ENCODE measurements at places on chromosomes 16 and 17.

GRCh38 chr17:64630309-64631223, 31.5 kb downstream of the SMURF2 start:
- no peak for DNase-seq

- DNase-seq = no peak
These were observed 2.2 kb downstream of the TEX2 start for GRCh38 chr17:64260886-64261285.

- DNase-seq = no peak
These were observed 2.2 kb upstream of the ARL4D start for GRCh38 chr17:43396491-43397060.

- DNase-seq = no peak
These were observed 190.2 kb downstream of the PRKCA start for GRCh38 chr17:66492561-66493005.

DNA sequence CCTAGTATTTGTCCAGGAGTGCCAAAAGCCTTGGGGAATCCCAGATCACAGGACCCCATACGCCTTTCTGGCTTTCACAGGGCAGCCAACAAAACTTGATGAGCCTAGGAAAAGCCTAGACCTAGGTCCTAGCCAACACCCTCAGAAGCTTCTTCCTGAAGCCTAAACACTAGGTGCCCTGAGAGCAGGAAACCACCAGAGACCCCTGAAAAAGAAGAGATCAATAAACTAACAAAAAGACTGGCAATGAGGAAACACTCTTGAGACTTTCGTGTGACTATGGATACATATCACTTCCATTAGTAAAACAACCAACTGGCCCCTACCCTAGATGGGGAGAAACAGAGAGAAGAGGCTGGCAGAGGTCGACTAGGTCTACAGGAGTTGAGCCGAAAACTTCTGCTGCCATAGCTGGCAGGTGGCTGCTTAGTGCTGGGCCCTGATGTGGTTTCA, 1.2 kb downstream of the ORMDL3 start:
- no peak for DNase-seq

- no peak for DNase-seq
These were observed 131.9 kb downstream of the NPIPB5 start for GRCh38 chr16:22642416-22643088.

DNA sequence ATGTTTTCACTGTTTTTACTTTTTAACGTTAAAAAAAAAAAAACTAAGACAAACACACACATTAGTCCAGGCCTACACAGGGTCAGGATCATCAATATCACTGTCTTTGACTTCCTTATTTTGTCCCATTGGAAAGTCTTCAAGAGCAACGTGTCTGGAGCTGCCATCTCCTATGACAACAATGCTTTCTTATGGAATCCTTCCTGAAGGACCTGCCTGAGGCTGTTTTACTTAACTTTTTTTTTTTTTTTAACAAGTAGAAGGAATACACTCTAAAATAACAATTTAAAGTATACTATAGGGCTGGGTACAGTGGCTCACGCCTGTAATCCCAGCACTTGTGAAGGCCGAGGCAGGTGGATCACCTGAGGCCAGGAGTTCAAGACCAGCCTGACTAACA, 71.8 kb upstream of the BCAR1 start:
- DNase-seq = no peak

DNA sequence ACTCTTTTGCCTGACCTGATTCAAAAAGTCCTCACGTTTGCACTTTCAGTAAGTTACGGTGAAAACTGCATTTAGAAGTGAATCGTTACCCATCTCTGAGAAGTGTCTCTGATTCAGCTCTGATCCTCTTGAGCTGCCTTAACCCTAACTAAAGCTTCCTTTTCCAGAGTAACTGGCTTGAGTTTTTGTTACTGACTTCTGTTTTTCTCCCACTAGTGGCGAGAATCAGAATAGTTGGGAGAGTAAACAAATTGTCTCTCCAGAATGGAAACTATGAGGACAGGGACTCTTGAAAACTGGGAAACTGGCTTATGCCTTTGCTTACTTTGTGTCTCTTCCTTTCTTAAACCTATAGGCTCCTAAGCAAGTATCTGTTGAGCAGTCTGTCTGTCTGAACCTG, 31.3 kb upstream of the KPNB1 start:
- DNase-seq = no peak

DNA sequence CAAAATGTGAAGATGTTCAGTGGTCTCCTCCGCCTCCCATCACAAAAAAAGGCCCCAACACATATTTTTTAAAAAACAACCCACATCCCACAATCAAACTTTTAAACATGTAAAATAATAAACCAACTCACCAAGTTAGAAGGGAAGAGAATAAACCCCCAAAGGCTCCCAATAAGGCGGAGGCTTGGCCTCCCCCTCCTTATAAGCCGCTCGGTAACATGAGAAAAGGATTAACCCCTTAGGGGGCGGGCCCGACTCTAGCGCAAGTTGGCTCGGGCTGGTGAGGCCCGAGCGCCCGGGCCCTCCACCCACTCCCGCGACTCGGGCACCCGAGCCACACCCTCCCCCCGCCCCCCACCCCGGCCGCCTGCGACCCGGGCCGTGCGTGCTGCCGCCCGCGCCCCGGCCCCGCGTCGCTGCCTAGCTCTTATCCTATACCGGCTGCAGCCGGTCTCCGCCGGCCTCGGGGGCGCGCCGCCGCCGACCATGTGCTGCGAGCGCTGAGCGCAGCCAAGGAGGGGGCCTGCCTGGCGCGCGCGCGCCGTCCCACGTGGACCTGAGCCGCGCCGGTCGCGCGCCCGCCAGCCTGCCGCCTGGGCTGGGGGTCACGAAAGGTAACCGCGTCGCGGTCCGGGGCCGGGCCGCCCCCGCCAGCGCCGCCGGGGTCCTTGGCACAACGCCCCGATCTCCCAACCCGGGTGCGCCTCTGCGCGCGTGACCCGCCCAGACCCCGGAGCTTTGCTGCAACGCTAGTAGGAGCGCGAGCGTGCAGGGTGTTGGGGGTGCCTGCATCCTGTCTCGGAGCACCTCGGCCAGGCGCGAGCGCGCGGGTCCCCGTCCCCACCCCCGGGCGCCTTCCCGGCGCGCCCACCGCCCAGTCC, at the start of the genes ARSG and SLC16A6:
ARSG (plus strand) TSS at position 541 of the 881 bp plus-strand sequence. CDS start 15,999 bp downstream, outside the sequence.
SLC16A6 (minus strand) TSS at position 173 of the 881 bp plus-strand sequence. CDS start 12,807 bp downstream, outside the sequence.
- DNase-seq = peak; percentile 89

DNA sequence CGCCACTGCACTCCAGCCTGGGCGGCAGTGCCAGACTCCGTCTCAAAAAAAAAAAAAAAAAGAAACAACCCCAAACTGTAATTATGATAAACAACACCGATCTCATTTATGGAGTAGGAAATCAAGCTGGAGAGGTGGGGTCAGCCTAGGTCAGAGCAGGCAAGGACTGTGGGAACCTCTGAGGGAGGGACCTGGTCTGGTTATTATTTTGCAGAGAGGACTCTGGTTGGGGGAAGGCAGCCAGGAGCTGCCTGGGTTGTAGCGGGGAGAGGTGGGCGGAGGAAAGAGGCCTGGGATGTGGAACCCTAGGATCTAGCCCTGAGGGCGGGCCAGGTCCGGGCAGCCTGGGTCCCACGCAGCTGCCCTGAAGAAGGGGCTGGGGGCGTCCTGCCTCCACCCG, 10.9 kb upstream of the HS3ST6 start:
- no peak for DNase-seq

DNA sequence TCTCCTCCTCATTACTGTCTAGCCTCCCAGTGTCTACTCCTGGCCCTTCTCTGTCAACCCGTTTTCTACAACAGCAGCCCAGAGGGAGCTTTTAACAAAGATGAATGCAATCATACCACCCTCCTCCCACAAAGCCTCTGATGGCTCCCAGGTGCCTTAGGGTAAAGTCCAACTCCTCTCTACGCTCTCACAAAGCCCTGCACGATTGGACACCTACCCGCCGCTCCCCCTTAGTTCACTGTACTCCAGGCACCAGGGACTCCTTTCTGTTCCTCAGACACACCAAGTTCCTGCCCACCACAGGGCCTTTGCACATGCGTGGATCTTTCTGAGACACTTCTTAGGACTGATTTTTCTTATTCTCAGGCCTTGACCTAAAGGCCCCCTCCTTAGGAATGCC, 17.4 kb downstream of the CCDC102A start:
- no peak for DNase-seq

GRCh38 chr16:83619381-83620150, 188.2 kb upstream of the HSBP1 start:
- no peak for DNase-seq

DNA sequence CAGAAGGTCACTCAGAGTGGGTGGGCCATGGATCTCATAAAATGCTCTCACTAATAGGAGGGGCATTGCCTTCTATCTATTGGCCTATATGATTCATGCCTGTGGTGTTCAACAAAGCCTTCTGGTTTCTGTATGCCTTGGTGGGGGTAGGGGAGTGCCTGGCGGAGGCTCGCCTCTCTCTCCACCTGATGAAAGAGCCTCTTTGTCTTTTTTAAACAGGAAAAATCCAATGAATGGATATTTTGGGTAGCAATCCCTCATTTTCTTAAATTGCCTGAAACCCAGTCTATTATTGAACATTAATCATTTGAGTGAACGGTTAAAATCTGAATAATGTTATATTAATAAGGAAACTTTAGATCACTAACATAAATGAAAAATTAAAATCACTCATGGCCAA, 90.6 kb downstream of the TOX3 start:
- DNase-seq = no peak

DNA sequence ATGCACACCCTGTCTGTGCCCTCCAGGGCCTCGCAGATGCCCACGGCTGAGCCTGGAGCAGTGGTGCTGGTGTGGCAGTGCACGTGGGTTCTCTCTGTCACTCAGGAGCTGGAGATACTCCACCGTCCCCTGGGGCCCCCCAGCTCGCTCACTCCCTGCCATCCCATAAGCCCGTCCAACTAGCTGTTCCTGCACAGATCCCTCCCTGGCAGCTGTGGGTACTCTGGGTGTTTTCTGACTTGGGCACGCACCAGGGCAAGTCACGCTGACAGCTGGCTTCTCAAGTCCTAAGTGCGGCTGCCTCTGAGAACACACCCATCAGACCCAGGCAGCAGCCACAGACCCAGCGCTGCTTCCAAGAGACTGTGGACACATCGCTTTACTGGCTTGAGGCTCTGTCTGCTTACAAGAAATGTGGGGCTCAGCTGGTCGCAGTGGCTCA, 25.4 kb upstream of the ITGB4 start:
- no peak for DNase-seq

GRCh38 chr17:36148559-36149295, 27.7 kb downstream of the TBC1D3B start:
- peak; percentile 66 for DNase-seq

All from CD4-positive, alpha-beta memory T cell (primary cell).